ENCODE measurements at places on chromosomes 2 and 18. TPM values are rescaled to one million over a fixed set of nuclear protein-coding genes. Genes with fewer than 3 reads are reported as not detected.
A peak's percentile ranks its signal among the peaks of the same experiment; 100 is the strongest.

DNA sequence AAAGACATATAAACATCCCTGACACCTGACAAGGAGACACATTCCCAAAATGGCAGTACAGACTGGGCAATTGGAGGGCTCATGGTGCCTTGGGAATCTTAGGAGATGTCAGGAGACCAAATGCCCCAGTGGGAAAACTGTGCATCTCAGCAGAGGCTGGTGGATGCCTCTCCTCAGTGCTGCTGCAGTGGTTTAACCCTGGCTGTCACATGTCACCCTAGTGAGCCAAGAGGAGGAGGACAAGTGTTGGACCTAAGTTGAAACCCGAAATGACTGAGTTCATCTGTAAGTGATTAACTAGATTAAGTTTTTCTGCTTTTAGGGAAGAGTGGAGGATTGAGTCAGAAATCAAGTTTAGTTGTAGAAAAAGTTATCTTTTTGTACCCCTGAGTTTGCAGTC is 5.2 kb upstream of the NAGK start:
- no peak for DNase-seq

Gene ZNF396
- 1.0 TPM for total RNA-seq

GRCh38 chr2:105143467-105144151 is 97.9 kb upstream of the GPR45 start:
- no peak for DNase-seq

- DNase-seq = no peak
Measured at GRCh38 chr2:168858146-168858545, 32.1 kb downstream of the SPC25 start.

GRCh38 chr2:59342166-59342565 is 1101.0 kb upstream of the FANCL start:
- DNase-seq = no peak

GRCh38 chr2:75055142-75055819 is 96.8 kb downstream of the POLE4 start:
- no peak for DNase-seq

DNA sequence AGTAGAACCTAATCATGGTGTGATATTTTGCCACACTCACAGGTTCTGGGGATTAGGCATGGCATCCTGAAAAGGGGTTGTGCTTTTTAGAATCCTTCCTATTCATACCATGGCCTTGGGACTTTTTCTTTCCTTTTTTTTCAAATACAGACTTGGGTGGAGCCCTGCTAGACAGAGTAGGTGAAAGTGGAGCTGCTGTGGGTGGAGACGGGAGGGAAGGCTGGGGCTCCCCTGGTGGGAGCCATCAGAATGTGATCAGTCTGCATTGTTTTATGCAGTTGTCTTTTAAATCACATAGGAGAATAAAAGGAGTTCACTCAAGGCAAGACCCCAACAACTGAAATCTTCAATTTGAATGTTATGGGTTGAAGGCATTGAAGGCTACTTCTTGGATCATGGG is 130.2 kb downstream of the VAPA start:
- DNase-seq = no peak

GRCh38 chr2:40129725-40130124 is 322.2 kb downstream of the SLC8A1 start:
- peak; percentile 36 for DNase-seq

DNA sequence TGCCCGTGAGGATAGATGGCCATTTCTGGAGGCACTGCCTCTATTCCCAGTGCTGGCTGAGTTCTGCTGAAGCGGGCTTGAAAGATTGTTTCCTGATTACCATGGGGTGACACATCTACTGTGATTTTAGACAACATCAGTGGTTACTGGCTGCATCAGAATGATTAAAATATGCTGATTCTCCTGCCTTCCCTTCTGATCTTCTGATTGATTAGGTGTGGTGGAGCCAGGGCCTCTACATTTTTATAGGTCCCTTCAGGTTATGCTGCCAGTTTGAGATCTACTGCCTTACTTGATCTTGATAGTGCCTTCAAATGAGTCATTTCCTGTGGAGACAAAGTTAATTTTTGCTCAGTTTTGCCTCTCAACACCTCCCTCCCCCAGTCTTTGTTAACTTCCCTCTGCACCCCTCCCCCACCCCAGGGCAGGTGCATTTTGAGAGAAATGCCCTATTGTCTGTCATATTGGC is 31.6 kb upstream of the SNORC start:
- no peak for DNase-seq

GRCh38 chr2:10538224-10538894 is 90.2 kb upstream of the ODC1 start:
- no peak for DNase-seq

Gene EDAR
- total RNA-seq = 0.06 TPM

Gene TRPM8
- not detected for total RNA-seq

Gene XDH
- 0.03 TPM for total RNA-seq

DNA sequence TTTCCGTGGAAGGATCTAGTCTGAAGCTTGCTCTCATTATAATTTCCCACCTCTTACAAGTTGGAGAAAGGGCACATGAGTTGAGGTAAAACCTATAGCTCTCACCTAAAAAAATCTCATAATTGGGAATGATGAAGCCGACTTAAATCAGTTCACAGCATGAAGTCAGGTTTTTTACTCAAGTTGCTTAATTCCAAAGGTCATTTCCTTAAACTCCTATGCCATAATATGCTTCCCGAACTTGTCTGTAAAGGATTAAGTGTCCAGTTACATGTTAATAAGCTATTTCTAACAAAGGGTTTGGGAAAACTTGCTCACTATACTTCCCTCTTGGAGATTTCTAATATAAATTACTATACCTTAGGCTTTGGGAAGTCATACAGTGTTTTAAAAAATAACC is 481.2 kb downstream of the NUP35 start:
- no peak for DNase-seq

Gene GALNT14
- 0.76 TPM for total RNA-seq

DNA sequence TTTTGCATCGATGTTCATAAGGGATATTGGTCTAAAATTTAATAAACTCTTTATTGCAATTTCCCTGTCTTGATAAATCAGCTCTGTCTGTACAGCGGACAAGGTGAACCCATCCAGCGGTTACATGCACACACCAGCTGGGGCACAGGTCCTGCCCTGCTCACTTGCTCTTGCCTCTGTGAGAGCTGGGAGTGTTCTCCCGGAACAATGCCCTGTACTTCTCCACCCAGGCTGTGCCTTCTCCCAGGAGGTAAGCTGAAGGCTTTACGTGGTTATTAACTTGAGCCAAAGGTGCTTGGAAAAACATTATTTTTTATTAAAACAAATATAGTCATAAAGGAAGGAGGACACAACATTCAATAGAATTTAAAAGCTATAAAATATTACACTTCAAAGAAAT is 117.6 kb downstream of the ALPK2 start:
- no peak for DNase-seq

DNA sequence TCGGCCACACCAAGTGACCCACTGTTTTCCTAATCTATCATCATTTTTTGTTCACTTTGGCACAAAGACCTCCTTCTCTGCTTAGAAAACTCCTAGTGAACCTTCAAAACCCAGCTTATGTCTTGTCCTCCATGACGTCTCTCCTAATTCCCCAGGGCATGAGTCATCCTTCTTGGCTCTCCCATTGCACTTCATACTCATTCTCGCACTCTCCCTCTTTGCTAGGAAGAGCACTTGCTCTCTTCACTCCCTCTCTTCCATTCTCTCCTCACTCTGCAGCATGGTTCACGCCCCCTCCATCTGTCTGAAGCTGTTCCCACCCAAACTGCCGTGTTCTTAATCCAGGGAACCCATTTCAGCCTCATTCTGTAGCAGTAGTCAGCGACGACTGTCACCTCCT is 103.9 kb downstream of the MRO start:
- no peak for DNase-seq

Gene IL36A
- total RNA-seq = not detected

- no peak for DNase-seq
Measured at GRCh38 chr18:46588971-46589660, 67.9 kb downstream of the LOXHD1 start.

DNA sequence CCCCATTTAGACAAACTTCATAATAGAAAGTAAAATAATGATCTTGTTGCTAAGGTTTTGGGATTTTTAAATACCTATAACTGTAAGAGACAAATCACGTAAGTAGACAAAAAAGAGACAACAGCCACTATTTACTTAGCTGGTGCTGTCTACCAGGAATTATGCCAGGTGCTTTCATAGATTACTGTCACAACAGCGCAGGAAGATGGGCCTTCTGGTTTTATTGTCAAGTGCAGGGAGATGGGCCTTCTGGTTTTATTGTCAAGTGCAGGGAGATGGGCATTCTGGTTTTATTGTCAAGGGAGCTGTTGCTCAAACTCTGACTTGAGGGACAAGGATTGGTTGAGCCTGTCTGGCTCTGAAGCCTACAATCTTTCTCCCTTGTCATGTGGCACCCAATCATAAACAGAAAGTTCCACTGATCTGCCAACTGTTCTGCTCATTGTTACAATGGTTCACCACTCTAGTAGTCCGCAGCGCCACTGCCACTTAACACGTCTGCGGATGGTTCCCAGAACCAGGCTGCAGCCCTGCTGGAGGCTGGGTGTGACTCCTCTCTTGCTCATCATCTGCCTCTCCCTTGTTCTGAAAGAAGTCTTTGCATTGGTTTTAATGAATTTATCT is 95.0 kb downstream of the RNF144A start:
- DNase-seq = peak; percentile 58

Gene LOXHD1
- 0.59 TPM for total RNA-seq

GRCh38 chr2:181673173-181673572 is 7.1 kb downstream of the NEUROD1 start:
- DNase-seq = no peak

DNA sequence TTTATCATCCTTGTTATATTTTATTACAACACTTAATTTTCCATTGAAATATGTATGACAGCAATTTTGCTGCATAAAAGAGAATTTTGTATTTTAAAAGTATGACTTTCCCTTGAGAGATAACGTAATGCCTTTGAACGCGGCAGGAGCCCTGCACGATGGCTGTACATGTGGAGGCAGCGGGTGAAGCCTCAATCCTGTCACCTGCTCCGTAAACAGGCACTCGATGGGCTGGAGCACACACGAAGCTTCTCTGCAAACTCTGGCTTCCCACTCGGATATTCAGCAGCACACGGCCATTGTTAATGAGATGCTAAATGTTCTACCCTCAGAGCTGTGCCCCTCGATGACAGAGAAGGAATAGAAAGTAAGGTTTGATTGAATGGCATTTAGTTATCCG is 184.4 kb downstream of the RTP5 start:
- no peak for DNase-seq

DNA sequence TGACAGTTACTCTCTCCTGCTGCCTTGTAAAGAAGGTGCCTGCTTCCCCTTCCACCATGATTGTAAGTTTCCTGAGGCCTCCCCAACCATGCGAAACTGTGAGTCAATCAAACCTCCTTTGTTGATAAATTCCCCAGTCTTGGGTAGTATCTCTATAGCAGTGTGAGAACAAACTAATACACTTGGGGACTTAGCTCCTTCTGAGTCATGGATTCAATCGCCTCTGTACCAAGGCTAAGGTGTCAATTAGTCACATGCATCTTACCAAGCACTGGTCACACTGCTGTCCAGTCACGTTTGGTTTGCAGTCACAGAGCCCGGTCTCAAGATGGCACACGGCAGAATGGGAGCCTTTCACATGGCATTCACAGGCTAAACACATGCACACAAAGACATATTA is 100.6 kb downstream of the LAMA1 start:
- no peak for DNase-seq

Gene PLEKHH2
- 3.1 TPM for total RNA-seq

- DNase-seq = no peak
Measured at GRCh38 chr2:209960045-209960444, 42.4 kb upstream of the RPE start.

Gene DSG4
- total RNA-seq = not detected

Gene CCBE1
- total RNA-seq = 2.9 TPM

DNA sequence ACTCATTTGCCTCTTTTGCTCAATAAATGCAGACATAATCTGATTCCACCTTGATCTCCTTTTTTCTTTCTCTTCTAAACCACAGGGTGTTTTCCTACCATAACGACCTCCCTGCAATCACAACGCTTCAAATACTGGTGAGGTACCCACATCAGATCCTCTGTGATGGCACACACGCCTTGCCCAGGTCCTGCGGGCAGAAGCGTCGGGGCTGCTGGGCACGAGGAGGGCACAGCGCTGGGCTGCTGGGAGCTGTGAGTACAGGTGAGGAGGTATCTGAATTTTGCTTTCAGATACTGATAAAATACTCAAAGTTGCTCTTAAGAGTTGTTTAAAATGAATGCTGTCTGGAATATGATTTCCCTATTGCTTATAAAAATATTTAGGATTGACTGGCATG is 186.1 kb upstream of the PXDN start:
- no peak for DNase-seq

Gene ARHGEF4
- total RNA-seq = 3.9 TPM

Gene PTGR3
- 33.8 TPM for total RNA-seq

Gene MTERF4
- 19.1 TPM for total RNA-seq

Gene EPB41L3
- total RNA-seq = 28.0 TPM

Gene OBSL1
- 187 TPM for total RNA-seq

DNA sequence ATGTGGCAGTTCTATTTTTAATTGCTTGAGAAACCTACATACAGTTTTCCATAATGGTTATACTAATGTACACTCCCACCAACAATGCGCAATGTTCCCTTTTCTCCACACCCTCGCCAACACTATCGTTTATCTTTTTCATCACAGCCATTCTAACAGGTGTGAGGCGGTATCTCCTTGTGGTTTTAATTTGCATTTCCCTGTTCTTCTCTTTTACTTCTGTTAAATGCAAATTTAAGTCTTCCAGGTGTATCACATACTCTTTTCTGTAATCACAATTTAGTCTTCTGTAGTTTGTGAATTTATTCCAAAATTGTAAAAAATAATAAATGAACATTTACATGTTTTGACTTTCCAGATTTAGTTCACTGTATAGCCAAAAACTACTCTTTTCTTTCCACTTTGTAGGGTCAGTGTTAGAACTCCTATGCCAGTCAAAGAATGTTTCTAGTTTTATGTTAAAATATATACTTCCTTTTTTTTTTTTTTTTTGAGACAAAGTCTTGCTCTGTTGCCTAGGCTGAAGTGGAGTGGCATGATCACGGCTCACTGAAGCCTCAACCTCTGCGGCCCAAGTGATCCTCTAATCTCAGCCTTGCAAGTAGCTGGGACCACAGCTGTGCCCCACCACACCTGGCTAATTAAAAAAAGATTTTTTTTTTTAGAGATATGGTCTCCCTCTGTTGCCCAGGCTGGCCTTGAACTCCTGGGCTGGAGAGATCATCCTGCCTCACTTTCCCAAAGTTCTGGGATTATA is 15.4 kb upstream of the ACYP2 start:
- DNase-seq = no peak

- no peak for DNase-seq
Measured at GRCh38 chr18:68721681-68722583, 7.0 kb upstream of the TMX3 start.

Gene WIPF1
- 25.1 TPM for total RNA-seq

Gene TTN
- total RNA-seq = 1,612 TPM

Gene KCNS3
- 2.8 TPM for total RNA-seq

- no peak for DNase-seq
Measured at GRCh38 chr2:67083951-67084350, 313.2 kb upstream of the ETAA1 start.
